Lung microvascular endothelial cell (primary cell): ENCODE measurements at places on chromosomes 13 and 19.

GRCh38 chr13:39760521-39760920 is 105.1 kb downstream of the COG6 start:
- DNase-seq = no peak

GRCh38 chr13:51221674-51222036 is 543 bp upstream of the FAM124A start:
- DNase-seq = no peak

DNA sequence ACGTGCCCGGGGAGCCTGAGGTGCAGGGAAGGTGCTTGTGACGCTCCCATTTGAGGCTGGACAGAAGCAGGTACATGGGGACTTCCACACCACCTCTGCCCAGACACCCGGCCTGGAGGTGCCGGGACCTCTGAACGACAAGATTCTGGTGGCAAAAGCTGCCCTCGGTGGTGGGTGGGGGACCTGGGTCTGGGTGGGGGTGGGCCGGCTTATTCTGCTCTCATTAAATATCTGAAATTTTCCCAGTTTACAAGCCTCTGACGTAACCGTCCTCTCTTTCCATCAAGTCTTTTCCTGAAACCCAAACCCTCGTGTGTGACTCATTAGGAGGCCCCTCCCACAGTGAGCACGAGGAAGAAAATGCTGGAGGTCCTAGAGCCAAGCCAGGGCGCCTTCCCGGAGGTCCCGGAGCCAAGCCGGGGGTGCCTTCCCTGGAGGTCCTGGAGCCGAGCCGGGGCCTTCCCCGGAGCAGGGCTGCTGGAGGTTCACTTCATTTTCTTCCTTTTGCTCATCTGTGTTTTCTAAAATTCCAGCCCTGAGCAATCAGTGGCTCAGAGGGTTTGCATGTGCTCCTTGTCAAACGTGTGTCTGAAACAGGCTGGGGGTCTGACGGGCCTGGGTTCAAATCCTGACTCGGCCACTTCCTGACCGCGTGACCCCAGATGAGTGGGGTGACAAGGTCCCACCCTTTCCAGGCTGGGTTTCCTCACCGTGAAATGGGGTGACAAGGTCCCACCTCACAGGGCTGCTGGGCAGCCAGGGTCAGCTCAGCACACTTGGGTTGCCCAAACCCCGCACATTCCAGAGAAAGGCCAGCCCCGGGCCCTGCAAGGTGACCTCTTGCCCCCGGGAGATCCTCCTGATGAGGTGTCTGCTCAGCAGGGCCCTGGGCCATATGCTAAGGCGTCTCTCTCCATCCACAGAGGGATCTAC is 10.0 kb downstream of the CFD start:
- DNase-seq = peak; percentile 90

- no peak for DNase-seq
These were observed 40.8 kb downstream of the SIPA1L3 start for GRCh38 chr19:37947778-37948177.

- DNase-seq = no peak
These were observed 440.8 kb downstream of the TDRD3 start for GRCh38 chr13:60837806-60838205.

- peak; percentile 16 for DNase-seq
These were observed 17.0 kb upstream of the TMEM255B start for GRCh38 chr13:113742000-113742441.

- no peak for DNase-seq
These were observed 29.3 kb upstream of the MYCBP2 start for GRCh38 chr13:77356155-77356554.

GRCh38 chr19:18097993-18098890 is 664 bp downstream of the MAST3 start:
- no peak for DNase-seq

- no peak for DNase-seq
These were observed 2.8 kb downstream of the IGFLR1 start for GRCh38 chr19:35739275-35740107.

GRCh38 chr13:37529751-37530385 is 68.7 kb downstream of the POSTN start:
- no peak for DNase-seq

DNA sequence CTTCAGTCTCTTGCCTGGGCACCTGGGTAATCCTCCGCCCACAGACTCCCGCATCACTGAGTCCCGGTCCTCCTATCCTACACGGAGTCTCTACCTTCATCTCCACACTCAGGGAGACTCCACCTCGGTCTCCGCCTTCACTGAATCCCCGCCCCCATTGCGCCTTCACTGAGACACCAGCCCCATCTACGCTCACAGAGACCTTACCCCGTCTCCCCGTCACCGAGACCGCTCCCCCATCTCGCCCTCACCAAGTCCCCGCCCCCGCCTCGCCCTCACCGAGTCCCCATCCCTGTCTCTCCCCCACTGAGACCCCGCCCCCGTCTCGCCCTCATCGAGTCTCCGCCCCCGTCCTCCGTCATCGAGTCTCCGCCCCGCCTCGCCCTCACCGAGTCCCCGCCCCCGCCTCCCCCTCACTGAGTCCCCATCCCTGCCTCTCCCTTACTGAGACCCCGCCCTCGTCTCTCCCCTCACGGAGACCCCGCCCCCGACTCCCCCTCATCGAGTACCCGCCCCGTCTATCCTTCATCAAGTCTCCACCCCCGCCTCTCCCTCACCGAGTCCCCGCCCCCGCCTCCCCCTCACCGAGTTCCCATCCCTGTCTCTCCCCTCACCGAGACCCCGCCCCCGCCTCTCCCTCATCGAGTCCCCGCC is 23.1 kb upstream of the ZNF846 start:
- DNase-seq = peak; percentile 98

DNA sequence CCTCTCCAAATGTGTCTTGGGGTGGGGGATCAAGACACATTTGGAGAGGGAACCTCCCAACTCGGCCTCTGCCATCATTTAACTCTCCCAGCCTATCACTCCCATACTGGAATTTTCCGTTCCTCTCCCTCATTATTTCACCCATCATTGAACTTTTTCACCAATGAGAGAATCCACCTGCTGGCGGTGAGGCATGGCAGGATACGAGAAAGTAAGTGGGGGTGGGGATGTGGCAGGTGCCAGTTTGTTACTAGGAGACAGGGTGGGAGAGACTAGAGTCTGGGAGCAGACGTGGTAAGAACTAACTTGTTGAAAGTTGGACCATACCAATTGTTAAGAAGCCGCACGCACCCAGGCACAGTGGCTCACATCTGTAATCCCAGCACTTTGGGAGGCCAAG is 6.9 kb downstream of the GIPR start:
- no peak for DNase-seq

- DNase-seq = no peak
These were observed 320.6 kb downstream of the ITGBL1 start for GRCh38 chr13:101773062-101773461.

DNA sequence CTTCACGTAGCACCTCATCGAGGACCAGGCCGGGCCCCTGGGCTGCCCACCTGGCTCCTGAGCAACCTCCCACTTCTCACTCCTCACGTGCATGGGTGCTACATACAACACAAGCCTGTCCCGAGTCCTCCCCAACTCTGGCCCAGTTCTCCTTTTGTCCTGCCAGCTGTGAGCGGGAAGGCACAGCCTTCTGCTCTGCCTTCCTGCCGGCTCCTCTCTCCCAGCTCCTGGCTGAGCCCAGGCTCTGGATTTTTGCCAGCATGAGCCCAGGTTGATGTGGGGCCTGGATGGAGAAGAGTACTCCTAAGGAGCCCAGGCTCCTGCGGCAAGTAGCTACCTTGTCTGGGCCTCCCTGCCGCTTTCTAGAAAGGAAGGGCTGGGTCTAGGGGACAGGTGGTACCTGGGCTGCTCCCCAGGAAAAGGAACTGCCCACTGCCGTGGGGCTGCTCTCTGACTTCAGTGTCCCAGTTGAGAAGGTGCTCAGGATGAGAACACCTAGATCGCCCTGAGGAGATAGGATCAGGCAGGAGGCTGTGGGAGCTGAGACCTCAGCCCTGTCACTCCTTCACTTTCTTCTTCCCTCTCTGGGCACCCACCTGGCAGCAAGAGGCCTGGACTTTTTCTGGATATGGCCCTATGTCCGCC is 23.6 kb downstream of the LYL1 start:
- no peak for DNase-seq

DNA sequence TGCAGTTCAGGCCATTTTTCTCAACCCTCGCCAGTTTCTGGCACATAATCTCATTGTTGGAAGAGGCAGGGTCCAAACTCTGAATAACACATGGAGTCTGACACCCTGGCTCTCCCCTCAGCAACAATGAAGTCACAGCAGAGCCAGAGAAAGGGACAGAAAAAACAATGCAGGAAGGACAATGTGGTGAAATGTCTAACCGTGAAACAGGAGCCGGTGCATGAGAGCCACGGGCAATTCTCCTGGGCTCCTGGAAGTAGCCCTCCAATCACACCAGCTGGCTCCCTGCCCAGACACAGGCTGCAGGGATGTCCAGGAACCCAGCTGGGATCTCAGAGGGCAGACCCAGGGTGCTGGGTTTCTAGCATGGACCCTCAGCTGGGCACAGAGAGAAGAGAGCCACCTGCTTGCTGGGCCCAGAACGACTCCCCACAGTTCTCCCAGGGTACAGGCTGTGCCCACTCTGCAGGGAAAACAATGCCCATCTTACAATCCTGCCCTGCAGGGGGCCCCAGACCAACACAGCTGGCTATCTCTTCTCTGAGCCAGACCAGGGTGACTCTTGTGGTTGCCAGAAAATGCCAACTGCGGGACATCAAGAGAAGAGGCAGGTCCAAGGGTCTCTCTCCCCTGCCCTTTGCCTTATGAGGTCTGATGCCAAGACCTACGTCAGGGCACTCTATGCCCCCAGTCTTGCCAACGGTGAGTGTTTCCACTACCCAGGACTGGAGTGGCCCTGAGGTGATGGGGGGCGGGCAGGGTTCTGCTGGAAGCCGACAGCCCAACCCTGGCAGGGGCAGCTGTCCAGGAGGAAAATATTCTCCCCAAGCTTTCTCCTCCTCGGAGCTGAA is 64.5 kb downstream of the CEBPG start:
- peak; percentile 12 for DNase-seq

GRCh38 chr19:16637535-16637934 is 9.5 kb upstream of the MED26 start:
- DNase-seq = no peak

- no peak for DNase-seq
These were observed 1930.2 kb upstream of the PCDH20 start for GRCh38 chr13:63345835-63346234.

DNA sequence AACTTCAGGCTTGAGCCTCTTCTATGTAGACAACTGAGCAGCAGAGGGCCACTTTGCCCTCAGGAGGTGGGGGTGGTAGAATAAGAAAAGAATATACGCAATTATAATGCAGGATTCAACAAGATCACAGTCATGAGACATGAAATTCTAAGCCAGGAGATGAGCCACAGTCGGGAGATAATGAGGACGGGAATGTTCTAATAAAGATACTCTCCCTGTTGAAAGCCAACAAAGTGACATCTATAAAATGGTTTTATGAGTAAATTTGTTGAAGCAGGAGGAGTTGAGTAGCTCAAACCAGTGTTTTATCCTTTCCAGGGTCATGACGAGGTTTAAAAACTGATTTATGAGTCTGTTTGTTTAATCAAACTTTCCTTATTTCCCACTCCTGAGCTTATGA is 152.0 kb upstream of the SERP2 start:
- DNase-seq = no peak

- no peak for DNase-seq
These were observed 171.2 kb upstream of the UBL3 start for GRCh38 chr13:30021611-30022010.

GRCh38 chr13:113655346-113656002 is 2.5 kb downstream of the ATP4B start:
- no peak for DNase-seq

GRCh38 chr19:23075031-23075733 is 41.6 kb upstream of the ZNF730 start:
- DNase-seq = peak; percentile 78

GRCh38 chr19:35549174-35549788 is 3.9 kb downstream of the TMEM147 start:
- peak; percentile 73 for DNase-seq

- DNase-seq = no peak
These were observed 14.6 kb downstream of the KCTD15 start for GRCh38 chr19:33811246-33811645.

DNA sequence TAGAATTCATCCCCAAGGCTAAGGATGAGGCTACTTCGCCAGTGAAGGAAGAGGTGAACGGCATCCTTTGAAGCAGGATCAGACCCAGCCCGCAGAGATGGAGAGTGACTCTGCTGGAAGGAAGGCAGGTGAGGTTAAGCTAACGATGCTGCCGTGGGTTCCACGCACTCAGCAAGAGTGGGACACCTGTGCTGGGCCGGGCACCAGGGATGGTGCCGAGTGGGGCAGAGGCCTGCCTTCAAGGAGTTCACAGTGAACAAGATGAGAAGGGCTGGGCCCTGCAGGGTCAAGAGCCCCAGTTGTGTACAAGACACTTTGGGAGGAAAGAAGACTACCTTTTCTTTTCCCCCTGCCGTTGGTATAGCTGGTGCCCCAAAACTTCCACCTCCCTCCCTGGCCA is 606.6 kb downstream of the LIG4 start:
- no peak for DNase-seq

GRCh38 chr13:23518231-23518630 is 52.0 kb upstream of the TNFRSF19 start:
- DNase-seq = no peak

GRCh38 chr19:45772912-45773311 is 3.9 kb upstream of the SIX5 start:
- no peak for DNase-seq

- DNase-seq = peak; percentile 0
These were observed 1213.1 kb downstream of the OLFM4 start for GRCh38 chr13:54241719-54242118.

DNA sequence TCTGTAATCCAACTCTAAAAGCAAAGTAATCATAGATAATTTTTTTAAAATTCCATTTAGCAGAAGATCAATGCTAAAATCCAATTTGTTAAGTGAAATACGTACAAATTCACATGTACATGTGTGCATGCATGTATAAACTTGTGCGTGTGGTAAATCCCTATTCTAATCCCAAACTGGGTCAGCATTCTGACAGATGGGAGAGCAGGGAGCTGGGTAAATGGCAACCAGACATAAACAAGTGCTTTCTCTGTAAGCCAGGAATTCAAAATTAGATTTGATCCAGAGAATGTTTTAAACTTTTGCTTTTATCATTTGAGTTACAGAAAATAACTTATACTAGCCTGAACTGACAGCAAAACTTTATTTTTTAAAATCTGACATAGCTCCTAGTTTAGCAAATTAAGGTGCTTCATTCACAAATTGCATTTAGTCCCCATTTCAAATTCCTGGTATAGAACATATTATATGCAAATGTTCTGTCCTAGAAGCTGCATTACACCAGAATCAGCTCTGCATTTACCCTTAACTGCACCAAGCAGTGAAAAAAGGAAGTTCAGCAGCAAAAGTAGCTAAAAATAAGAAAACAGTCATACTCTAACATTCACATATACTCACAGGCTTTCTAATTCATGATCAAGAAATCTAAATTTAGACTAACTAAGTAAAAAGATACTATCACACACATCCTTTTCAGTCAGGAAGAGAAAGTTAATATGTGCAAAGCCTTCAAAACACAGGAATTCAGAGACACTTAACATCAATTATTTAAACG is 32.6 kb downstream of the UBL3 start:
- DNase-seq = no peak

GRCh38 chr19:4327877-4328242 is 10.8 kb downstream of the STAP2 start:
- no peak for DNase-seq
